Endothelial cell (in vitro differentiated cells): ENCODE measurements at places on chromosomes 13 and 19. TPM values are rescaled to one million over a fixed set of nuclear protein-coding genes. Genes with fewer than 3 reads are reported as not detected.

The FZR1 gene
- total RNA-seq: 38.9 TPM

DNA sequence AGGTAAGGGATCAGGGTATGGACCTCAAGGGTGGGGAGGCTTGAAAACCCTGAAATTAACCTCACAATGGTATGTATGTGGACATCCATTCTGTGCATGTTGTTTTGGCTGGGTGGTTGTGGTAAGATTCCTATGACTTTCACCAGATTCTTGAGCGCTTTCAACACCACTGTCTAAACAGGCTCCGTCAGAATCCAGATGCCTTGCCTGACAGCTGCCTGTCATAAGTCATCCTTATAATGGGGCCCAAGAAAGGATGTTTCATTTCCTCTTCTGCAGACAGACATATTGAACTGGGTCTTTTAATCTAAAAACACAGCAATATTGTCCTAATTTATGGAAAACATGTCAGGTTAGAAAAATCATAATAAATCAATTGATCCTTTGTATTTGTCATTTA, 41.3 kb downstream of the ALOX5AP start:
- H3K27me3 ChIP-seq: peaks cover 9% of the 10 kb centered on the region
- no peaks in the 10 kb centered on the region for H3K36me3 ChIP-seq

The ZNF181 gene
- 12.9 TPM for total RNA-seq

The EXOC3L2 gene
- 5.5 TPM for total RNA-seq

- peaks cover 6% of the 10 kb centered on the region for H3K4me1 ChIP-seq
- H3K27ac ChIP-seq: no peak overlapping the region
- no peaks in the 10 kb centered on the region for H3K36me3 ChIP-seq
- peaks cover 4% of the 10 kb centered on the region for H3K27me3 ChIP-seq
- no peak for DNase-seq
Measured at GRCh38 chr19:50921426-50922316, 10.5 kb upstream of the KLK4 start.

DNA sequence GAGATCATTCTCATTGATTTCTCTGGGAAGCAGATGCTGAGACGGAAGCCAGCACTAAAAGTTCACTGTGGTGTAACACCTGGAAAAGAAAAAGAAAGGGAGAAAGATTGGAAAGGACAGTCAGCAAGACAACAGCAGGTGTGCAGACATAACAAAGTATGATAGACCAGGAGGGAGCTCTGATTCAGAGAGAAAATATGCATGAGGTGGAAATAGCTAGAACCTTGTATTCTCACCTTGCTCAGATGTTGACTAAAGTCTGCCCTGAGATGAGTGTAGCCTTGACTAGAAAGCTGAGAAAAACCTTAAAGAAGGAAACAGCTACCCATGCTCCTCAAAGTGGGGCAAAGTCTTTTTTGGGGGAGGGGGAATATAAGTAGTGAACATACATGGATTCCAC, 1711.8 kb downstream of the EFNB2 start:
- no peaks in the 10 kb centered on the region for H3K4me1 ChIP-seq
- H3K36me3 ChIP-seq: no peaks in the 10 kb centered on the region
- no peak overlapping the region for H3K27ac ChIP-seq
- H3K27me3 ChIP-seq: no peaks in the 10 kb centered on the region

GRCh38 chr13:45104261-45104660, 16.0 kb upstream of the GTF2F2 start:
- H3K27me3 ChIP-seq: peaks cover 3% of the 10 kb centered on the region
- no peaks in the 10 kb centered on the region for H3K36me3 ChIP-seq
- H3K4me3 ChIP-seq: no peak overlapping the region
- H3K4me1 ChIP-seq: no peaks in the 10 kb centered on the region

The OR4F17 gene
- total RNA-seq: not detected

DNA sequence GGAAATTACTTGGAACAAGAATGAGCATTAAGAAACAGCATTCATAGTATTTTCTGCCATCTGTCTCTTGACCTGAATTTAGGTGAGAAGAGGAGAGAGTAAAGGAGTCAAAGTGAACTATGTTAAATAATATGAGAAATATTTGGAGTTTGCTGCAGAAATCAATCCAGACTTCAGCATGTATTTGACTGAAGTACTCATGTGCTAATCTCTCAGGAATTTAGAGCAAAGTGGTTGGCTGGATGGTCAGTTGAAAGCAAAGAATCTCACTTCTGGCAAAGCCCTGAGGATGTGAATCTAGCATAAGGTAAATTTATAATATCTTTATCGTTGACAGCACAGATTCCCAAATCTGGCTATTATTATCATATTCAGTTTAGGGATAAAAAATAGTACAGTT, 394.3 kb downstream of the PCDH17 start:
- no peak overlapping the region for H3K27ac ChIP-seq
- H3K4me3 ChIP-seq: no peak overlapping the region
- no peaks in the 10 kb centered on the region for H3K27me3 ChIP-seq
- no peaks in the 10 kb centered on the region for H3K4me1 ChIP-seq
- DNase-seq: no peak
- H3K36me3 ChIP-seq: no peaks in the 10 kb centered on the region

The ASPDH gene
- total RNA-seq: not detected

GRCh38 chr19:1769645-1769985, 16.3 kb downstream of the ONECUT3 start:
- H3K27me3 ChIP-seq: peaks cover 18% of the 10 kb centered on the region
- H3K27ac ChIP-seq: no peak overlapping the region
- DNase-seq: no peak
- H3K4me1 ChIP-seq: no peaks in the 10 kb centered on the region
- H3K36me3 ChIP-seq: peaks cover 8% of the 10 kb centered on the region

DNA sequence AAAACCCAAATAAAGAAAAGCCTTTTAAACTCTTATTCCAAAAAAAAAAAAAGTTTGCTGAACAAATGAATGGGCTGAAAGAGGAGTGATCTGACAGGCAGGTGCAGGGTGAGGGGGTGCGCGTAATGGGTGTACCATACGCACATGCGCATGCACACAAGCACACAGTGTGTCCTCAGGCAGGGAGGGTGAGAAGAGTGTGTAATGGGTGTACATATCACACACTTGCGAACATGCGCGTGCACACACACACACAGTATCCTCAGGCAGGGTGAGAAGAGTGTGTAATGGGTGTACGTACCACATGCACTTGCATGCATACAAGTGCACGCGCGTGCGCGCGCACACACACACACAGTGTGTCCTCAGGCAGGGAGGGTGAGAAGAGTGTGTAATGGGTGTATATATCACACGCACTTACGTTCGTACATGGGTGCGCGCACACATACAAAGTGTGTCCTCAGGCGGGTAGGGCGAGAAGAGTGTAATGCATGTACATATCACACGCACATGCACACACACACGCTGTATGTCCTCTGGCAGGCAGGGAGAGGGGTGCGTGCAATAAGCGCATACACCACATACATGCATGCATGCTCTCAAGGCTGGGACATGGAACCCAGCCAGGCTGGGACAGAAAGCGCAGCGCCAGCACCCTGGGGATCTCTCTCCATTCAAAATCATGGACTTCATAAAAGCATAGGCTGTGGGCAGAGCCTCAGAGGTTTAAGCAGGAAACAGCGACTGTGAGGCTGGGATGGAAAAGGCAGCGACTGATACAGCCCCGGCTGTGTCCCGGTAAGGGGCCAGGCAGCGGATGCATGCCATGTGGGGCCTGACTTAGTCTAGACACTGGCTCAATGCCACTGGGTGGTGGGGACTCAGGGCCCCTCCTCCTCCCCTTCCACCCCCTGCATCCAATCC, 70.4 kb downstream of the CEBPG start:
- H3K27me3 ChIP-seq: no peaks in the 10 kb centered on the region
- H3K36me3 ChIP-seq: peaks cover 4% of the 10 kb centered on the region
- H3K4me3 ChIP-seq: no peak overlapping the region
- DNase-seq: no peak

- H3K4me3 ChIP-seq: no peak overlapping the region
- no peaks in the 10 kb centered on the region for H3K36me3 ChIP-seq
- DNase-seq: no peak
- no peaks in the 10 kb centered on the region for H3K27me3 ChIP-seq
Measured at GRCh38 chr13:46885018-46885417, 11.8 kb downstream of the HTR2A start.

The PSG3 gene
- total RNA-seq: not detected

The COL4A2 gene
- 1,556 TPM for total RNA-seq

DNA sequence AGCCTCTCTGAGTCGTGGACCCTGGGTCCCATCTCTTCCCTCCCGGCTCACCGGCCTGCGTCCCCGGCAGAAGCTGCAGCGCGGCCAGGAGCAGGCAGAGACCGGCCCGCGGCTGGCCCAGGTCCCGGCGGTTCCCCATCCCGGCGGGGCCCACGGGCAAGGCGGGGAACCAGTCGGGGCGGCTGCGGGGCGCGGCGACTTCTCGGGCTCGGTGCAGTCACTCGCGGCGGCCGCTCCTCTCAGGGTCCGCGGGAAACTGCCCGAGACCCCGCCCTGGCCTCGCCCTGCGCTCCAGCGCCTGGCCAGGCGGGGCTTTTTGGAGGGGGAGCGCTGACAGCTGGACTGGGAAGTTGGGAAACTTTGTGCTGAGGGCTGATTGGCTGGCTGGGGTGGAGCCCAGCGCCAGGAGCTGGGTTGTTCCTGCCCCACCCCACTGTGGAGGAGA, at the start of gene COL5A3:
Gene COL5A3, minus strand, starts transcription at position 258 of the 445 bp plus-strand sequence. Its CDS starts 119 bp downstream, at position 139.
- H3K4me1 ChIP-seq: peaks cover 7% of the 10 kb centered on the region
- H3K36me3 ChIP-seq: peaks cover 9% of the 10 kb centered on the region
- peak within 1 kb of the TSS; percentile 66 for H3K4me3 ChIP-seq
- no peak for DNase-seq
- H3K27ac ChIP-seq: peak within 1 kb of the TSS; percentile 48

GRCh38 chr13:103941506-103942140, 875.4 kb upstream of the SLC10A2 start:
- DNase-seq: no peak
- H3K4me1 ChIP-seq: no peaks in the 10 kb centered on the region
- H3K36me3 ChIP-seq: no peaks in the 10 kb centered on the region
- peaks cover 2% of the 10 kb centered on the region for H3K27me3 ChIP-seq
- no peak overlapping the region for H3K4me3 ChIP-seq

- H3K27me3 ChIP-seq: peaks cover 1% of the 10 kb centered on the region
- H3K4me3 ChIP-seq: no peak overlapping the region
- H3K27ac ChIP-seq: no peak overlapping the region
- no peak for DNase-seq
- no peaks in the 10 kb centered on the region for H3K36me3 ChIP-seq
- peaks cover 11% of the 10 kb centered on the region for H3K4me1 ChIP-seq
Measured at GRCh38 chr13:36883824-36884223, 36.2 kb downstream of the SMAD9 start.

- DNase-seq: no peak
- no peaks in the 10 kb centered on the region for H3K4me1 ChIP-seq
- peaks cover 9% of the 10 kb centered on the region for H3K27me3 ChIP-seq
- H3K36me3 ChIP-seq: no peaks in the 10 kb centered on the region
Measured at GRCh38 chr19:2680808-2681207, 21.7 kb downstream of the GNG7 start.

The ACER1 gene
- total RNA-seq: not detected

DNA sequence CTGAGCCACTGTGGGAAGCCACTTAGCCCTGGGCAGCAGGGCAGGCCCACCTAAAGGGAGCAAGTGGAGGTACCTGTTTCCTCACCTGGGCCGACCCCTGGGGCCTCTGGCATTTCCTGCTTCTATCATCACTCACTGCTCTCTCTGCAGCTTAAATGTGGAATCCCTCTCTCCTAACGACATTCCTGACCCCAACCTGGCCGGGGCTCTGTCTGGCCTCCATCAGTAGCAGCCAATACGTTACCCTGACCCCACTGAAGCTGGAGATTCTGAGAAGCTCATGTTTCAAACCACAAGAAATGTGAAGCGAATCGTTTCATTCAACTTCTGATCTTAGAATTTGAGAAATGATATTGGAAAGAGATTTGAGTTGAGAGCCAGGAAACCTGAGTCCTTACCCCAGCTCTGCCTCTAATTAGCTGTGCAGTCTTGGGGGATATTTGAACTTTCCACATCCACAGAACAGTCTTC, 39.9 kb downstream of the DOCK9 start:
- no peaks in the 10 kb centered on the region for H3K27me3 ChIP-seq
- DNase-seq: no peak
- H3K36me3 ChIP-seq: peaks cover 29% of the 10 kb centered on the region
- no peak overlapping the region for H3K27ac ChIP-seq
- peak overlapping the region; percentile 59 for H3K4me3 ChIP-seq

DNA sequence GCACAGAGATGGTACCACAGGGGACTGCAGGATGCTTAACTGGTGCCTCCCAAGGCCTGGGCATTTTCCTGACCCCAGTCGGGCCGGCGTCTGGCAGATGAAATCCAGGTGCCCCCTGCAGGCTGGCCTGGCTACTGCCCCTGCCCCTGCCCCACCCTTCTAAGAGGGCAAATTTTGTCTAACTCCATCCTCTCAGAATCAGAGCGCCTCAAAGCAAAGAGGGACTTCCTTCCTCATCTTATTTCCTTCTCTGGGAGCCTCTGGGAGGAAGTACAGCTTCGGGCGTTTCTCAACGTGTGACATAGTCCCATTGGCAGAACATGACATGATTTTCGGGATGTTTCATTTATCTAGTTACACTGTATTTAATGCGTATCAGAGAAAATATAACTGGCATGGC, 2.7 kb downstream of the PRKACA start:
- peak; percentile 72 for DNase-seq
- H3K36me3 ChIP-seq: peaks cover 9% of the 10 kb centered on the region

DNA sequence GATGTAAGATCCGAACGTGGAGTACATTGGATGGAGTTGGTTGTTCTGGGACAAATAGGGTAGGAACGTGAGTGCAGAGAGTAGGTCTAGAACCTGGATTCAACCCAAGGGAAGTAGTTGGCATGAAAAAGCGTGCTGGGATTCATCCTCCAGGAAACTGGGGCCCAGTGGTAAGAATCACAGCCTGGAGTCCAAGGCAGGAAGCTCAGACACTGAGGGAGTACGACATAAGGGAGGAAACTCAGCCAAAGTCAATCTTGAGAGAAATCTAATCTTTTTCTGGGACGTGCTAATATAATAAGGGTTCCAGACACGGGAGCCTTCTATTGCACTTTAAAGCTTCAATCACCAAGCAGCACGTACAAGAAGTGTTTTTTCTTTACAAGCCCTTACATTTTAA, 46.4 kb downstream of the DLEU7 start:
- no peak overlapping the region for H3K27ac ChIP-seq
- H3K27me3 ChIP-seq: no peaks in the 10 kb centered on the region
- no peak for DNase-seq
- no peaks in the 10 kb centered on the region for H3K36me3 ChIP-seq

The SMIM24 gene
- total RNA-seq: not detected

DNA sequence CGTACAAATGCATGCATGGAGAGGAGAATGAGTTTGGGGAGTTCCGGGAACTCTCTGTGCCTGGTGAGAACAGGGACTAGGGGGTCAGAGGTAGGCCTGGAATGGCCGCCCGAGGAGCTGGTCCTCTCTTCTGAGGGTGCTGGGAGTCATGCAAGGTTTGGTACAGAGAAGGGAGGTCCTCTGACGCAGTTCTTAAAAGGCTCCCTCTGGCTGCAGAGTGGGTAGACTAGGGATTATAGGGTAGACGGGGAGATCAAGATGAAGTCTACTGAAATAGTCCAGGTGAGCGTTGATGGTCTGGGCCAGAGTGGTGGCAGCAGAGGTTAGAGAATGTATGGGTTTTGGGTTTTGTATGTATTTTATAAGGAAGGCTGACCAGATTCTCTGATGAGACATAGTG, 796 bp downstream of the ZNF304 start:
- peak overlapping the region; percentile 91 for H3K27ac ChIP-seq
- peaks cover 4% of the 10 kb centered on the region for H3K27me3 ChIP-seq
- no peak for DNase-seq
- peaks cover 44% of the 10 kb centered on the region for H3K36me3 ChIP-seq

The KIRREL2 gene
- 1.8 TPM for total RNA-seq

The SIGLEC9 gene
- total RNA-seq: 0.82 TPM

The ATXN8OS gene
- not detected for total RNA-seq

The CLEC11A gene
- total RNA-seq: 37.3 TPM

The POU2F2 gene
- 5.7 TPM for total RNA-seq

The GPR4 gene
- 13.5 TPM for total RNA-seq

GRCh38 chr19:19758164-19758563, 25.3 kb upstream of the ZNF14 start:
- H3K36me3 ChIP-seq: peaks cover 8% of the 10 kb centered on the region
- no peak overlapping the region for H3K4me3 ChIP-seq
- no peaks in the 10 kb centered on the region for H3K4me1 ChIP-seq
- peaks cover 2% of the 10 kb centered on the region for H3K27me3 ChIP-seq
- DNase-seq: no peak
